Activated naive CD8-positive, alpha-beta T cell treated with anti-CD3 and anti-CD28 coated beads for 36 hours (primary cell): ENCODE measurements at places on chromosomes 13 and 19. TPM values are rescaled to one million over a fixed set of nuclear protein-coding genes. Genes with fewer than 3 reads are reported as not detected.

The ZNF576 gene
- total RNA-seq: 11.7 TPM

The KEAP1 gene
- total RNA-seq: 72.2 TPM

The CYP4F2 gene
- not detected for total RNA-seq

The GPR42 gene
- total RNA-seq: not detected

The EHD2 gene
- total RNA-seq: 0.68 TPM

The LILRA1 gene
- total RNA-seq: not detected

The PSG11 gene
- total RNA-seq: not detected

The KCTD4 gene
- total RNA-seq: not detected

The KLK2 gene
- total RNA-seq: 0.38 TPM

The NUFIP1 gene
- total RNA-seq: 14.4 TPM

The ZNF850 gene
- 10.6 TPM for total RNA-seq

The CBY2 gene
- total RNA-seq: not detected

The PLVAP gene
- total RNA-seq: not detected

The GPR18 gene
- total RNA-seq: 16.9 TPM

The LGALS7 gene
- not detected for total RNA-seq
